ENCODE measurements at places on chromosomes 12 and 14.

- no peaks in the 10 kb centered on the region for H3K27me3 ChIP-seq
- no peaks in the 10 kb centered on the region for H3K4me1 ChIP-seq
- H3K4me3 ChIP-seq, result no peak overlapping the region
These were observed 16.0 kb downstream of the EIF2B2 start for GRCh38 chr14:75018694-75019093.

DNA sequence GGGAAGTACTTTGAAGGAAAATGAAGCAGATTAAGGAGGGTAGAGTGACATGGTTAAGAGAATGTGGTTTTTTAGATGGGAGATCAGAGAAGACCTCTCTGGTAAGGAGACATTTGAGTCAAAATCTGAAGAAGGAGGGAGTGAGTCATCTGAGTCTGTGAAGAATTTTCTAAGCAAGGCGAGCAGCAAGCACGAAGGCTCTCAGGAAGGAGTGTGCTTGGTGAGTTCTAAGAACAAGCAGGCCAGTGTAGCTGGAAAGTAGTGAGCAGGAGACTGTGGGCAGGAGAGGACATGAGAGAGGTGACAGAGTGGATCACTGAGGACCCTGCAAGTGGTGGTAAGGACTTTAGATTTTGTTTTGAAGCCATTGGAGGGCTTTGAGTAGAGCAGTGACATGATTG lies 76.3 kb upstream of the FUT8 start:
- H3K27ac ChIP-seq, result peak overlapping the region; percentile 98
- peak; percentile 88 for DNase-seq
- H3K4me1 ChIP-seq, result peaks cover 55% of the 10 kb centered on the region
- no peaks in the 10 kb centered on the region for H3K27me3 ChIP-seq
- H3K4me3 ChIP-seq, result peak overlapping the region; percentile 90

DNA sequence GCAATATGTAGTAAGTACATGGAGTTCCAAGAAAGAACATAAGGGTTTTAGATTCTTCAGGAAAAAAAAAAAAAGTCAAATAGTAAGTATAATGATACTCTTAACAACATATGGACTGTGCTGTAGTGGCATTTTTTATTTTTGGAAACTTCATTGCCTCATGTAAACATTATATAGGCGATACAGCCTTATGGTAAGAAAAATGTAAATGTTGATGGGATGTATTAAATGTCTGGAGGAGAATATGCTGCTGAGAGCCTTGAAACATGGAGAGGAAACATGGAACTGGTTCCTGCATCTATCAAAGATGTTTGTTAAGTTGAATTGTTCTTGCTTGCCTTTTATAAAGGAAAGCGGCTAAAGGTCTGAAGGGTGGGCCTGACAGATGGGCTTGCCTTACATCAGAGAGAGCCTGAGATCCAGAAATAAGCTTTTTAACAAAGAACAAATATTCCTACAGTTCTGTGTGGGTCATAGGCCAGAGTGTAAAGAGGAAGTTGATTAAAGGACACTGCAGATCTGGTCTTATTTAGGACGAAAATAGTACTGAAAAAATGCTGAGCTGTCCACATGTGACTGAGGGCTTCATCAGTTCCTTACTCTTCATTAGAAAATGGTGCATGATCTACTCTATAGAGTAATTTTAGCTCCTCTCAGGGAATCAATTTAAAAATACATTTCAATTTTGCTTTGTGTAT lies 448.1 kb upstream of the DCN start:
- no peak overlapping the region for H3K27ac ChIP-seq
- H3K36me3 ChIP-seq, result no peaks in the 10 kb centered on the region
- no peaks in the 10 kb centered on the region for H3K4me1 ChIP-seq
- H3K27me3 ChIP-seq, result no peaks in the 10 kb centered on the region

- no peak overlapping the region for H3K4me3 ChIP-seq
- peaks cover 4% of the 10 kb centered on the region for H3K36me3 ChIP-seq
- H3K27ac ChIP-seq, result no peak overlapping the region
- no peak for DNase-seq
- H3K27me3 ChIP-seq, result no peaks in the 10 kb centered on the region
These were observed 18.4 kb downstream of the COA8 start for GRCh38 chr14:103581206-103581605.

GRCh38 chr12:22787557-22787956 lies 162.6 kb downstream of the ETNK1 start:
- H3K36me3 ChIP-seq, result no peaks in the 10 kb centered on the region
- no peaks in the 10 kb centered on the region for H3K4me1 ChIP-seq
- H3K27me3 ChIP-seq, result peaks cover 1% of the 10 kb centered on the region

DNA sequence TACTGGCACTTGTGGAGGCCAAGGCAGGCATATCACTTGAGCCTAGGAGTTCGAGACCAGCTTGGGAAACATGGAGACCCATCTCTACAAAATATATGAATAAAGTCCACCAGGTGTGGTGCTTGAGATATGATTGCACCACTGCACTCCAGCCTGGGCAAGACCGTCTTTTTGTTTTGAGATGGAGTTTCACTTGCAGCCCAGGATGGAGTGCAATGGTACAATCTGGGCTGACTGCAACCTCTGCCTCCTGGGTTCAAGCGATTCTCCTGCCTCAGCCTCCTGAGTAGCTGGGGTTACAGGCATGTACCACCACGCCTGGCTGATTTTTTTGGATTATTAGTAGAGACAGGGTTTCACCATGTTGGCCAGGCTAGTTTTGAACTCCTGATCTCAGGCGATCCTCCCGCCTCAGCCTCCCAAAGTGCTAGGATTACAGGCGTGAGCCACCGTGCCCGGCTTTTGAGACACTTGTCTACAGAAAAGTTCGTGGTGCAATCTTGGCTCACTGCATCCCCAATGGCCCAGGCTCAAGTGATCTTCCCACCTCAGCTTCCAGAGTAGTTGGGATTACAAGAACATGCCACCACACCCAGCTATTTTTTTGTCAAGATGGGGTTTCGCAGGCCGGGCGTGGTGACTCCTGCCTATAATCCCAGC lies 16.3 kb upstream of the ATP5F1B start:
- peaks cover 8% of the 10 kb centered on the region for H3K4me1 ChIP-seq
- DNase-seq, result no peak
- H3K4me3 ChIP-seq, result no peak overlapping the region
- H3K27me3 ChIP-seq, result no peaks in the 10 kb centered on the region
- peaks cover 34% of the 10 kb centered on the region for H3K36me3 ChIP-seq

DNA sequence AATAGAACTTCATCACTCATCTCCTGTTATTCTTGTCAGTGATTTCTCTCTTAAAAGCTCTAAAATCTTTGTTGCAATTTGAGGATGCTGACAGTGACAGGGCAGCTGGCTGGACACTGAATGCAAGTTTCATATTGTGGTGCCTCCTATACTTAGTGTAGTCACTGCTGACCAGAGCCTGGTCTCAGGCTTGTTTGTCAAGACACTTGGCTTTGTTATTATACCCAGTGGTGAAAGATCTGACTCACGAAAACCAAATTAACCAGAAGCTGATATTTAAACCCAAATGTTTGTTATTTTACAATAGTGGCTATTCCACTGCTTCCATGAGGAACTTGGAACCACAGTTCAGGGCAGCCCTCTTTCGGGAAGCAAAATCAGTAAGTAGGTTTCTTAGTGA lies 42.8 kb downstream of the RPGRIP1 start:
- DNase-seq, result no peak
- peaks cover 5% of the 10 kb centered on the region for H3K4me1 ChIP-seq
- H3K4me3 ChIP-seq, result no peak overlapping the region
- H3K27me3 ChIP-seq, result peaks cover 18% of the 10 kb centered on the region
- H3K36me3 ChIP-seq, result no peaks in the 10 kb centered on the region

- no peaks in the 10 kb centered on the region for H3K36me3 ChIP-seq
- no peak for DNase-seq
- no peak overlapping the region for H3K4me3 ChIP-seq
- H3K27ac ChIP-seq, result no peak overlapping the region
- H3K4me1 ChIP-seq, result no peaks in the 10 kb centered on the region
These were observed 89.9 kb upstream of the HSPB8 start for GRCh38 chr12:119088685-119089379.

DNA sequence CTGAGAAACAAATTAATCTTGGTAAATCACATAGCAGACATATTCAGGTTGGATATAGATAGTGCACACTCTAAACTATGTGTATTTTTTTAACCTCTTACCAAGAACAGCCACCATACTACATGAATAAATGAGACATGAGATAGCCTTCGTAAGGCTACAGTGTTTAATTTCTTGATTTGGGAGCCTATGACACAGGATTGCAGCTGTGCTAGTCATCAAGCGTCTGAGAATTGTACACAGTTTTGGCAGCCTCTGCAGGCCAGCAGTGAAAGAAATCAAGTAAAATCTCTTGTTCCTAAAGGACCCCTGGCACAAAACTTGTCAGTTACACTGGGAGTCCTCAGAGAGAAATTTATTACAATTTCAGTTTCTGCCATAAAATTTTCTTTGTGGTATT lies 236.1 kb downstream of the C12orf50 start:
- no peaks in the 10 kb centered on the region for H3K27me3 ChIP-seq
- H3K4me1 ChIP-seq, result no peaks in the 10 kb centered on the region
- H3K36me3 ChIP-seq, result no peaks in the 10 kb centered on the region
- no peak for DNase-seq
- no peak overlapping the region for H3K4me3 ChIP-seq

DNA sequence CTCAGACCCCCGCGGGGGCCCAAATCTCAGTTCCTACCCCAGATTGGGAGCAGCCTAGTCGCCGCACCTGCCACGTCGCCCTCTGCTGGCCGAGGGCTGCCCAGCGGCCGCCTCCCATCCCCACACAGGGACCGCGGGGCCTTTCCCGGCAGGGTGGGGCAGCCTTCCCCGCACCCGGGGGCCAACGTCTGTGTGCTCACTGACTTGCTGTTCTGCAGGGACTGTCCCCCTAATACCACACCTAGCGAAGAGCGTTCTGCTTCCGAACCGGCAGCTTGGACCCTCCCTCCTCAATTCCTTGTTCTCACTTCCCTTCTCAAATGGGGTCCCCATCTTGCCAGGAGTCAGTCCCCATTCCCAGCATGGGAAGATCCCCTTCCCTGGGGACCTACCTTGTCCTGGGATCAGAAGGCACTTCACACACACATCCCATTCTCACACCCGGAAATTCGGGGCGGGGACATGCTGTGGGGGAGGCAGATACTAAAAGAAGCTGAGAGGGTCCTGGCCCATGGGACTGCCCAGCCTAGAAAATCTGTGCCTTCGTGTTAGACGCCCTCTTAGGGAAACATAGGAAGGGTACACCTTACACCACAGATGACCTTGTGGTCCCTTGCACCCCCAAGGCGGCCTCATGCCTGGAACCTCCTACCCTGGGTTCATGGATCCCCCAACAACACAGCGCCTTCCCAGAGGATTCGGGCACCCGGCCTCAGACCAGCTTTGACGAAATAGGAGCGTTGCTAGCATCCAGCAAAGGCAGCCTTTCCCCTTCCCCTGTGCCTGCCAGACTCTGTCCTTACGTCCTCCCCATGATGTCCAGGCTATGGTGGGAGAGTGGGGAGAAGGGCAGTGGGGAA lies 16.4 kb downstream of the ACVRL1 start:
- no peaks in the 10 kb centered on the region for H3K27me3 ChIP-seq
- DNase-seq, result peak; percentile 87
- H3K4me1 ChIP-seq, result peaks cover 8% of the 10 kb centered on the region

DNA sequence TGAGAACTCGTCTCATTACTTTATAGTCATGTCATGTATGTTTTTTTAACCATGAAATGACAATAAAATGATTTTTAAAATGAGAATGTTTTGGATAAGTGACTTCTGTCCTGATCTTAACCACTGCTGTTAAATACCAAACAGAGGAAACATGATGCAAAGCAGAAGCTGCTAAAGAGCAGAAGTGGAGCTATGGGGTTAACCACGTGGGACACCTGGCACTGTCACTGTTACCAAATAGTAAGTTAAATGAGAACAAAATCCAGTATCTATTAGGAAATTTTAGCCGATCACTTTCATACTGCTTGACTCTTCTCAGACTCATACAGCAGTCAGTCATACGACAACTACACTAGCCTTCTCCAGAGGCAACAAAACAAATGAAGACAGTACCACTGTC lies 82.4 kb downstream of the SCAF11 start:
- no peak overlapping the region for H3K4me3 ChIP-seq
- H3K36me3 ChIP-seq, result peaks cover 15% of the 10 kb centered on the region
- no peaks in the 10 kb centered on the region for H3K27me3 ChIP-seq
- H3K27ac ChIP-seq, result no peak overlapping the region

DNA sequence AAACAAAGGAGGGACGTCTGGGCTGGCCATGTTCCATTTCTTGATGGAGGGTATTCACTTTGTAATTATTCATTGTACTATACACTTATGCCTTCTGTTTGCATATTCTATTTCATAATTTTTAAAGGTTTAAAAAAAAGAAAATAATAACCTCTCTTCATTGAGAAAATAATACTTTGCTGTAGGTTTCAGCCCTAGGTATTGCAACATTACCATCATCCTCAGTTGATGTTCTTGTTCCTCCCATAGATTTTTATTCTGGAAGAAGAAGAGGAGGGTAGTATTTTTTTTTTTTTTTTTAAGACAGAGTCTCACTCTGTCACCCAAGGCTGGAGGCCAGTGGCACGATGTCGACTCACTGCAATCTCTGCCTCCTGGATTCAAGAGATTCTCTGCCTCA lies 54.7 kb downstream of the PHLDA1 start:
- H3K27me3 ChIP-seq, result no peaks in the 10 kb centered on the region
- no peak for DNase-seq
- H3K36me3 ChIP-seq, result no peaks in the 10 kb centered on the region
- H3K4me1 ChIP-seq, result peaks cover 48% of the 10 kb centered on the region
- H3K4me3 ChIP-seq, result peak overlapping the region; percentile 69

DNA sequence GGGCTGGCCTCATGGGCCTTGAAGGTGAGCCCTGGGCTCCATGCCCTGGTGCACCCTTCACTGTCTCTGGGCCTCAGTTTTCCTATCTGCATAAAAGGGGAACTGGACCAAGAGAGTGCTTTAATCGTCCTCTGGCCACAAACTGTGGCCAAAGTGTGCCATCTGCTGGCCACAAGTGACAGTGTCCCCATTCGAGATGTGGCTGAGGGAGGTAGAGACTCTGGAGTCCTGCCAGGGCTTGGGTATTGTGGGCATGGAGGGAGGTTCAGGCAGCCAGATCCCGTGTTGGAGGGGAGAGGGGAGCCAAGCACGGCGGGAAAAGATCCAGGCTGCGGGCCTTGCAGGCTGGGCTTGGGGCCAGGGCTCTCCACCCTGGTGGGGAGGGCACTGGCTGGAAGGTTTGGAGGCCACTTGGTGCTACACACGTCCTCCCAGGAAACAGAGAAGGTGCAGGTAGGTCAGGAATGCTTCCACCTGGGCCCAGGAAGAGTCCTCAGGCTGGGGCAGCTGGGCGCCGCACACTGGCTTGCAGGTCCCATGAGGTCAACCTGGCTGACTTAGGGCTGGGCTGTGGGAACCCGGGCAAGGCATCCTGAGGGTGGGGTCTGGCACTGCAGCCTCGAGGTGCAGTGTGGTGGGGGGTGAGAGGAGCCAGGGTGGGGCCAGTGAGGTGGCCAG lies 7.3 kb upstream of the KIF26A start:
- H3K27ac ChIP-seq, result no peak overlapping the region
- no peaks in the 10 kb centered on the region for H3K4me1 ChIP-seq
- H3K4me3 ChIP-seq, result no peak overlapping the region
- H3K36me3 ChIP-seq, result no peaks in the 10 kb centered on the region
- H3K27me3 ChIP-seq, result peaks cover 18% of the 10 kb centered on the region

DNA sequence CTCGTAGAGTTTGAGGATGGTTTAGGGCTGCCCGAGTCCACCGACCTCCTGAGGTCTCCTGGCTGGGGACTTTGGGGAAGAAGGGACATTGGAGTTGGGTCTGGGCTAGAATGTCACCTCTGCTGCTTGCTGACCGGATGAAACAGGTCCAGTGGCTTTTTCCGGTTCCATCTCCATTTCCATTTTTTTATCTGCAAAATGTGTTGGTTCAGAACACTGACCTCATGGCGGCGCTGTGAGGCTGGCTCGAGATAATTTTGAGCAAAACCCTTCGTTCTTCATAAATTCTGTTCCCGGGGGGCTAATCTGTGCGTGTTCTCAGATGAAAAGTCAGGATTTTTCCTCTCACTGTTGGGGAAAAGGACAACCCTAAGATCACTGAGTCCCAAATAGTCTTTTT lies 11.7 kb upstream of the MYL2 start:
- H3K36me3 ChIP-seq, result no peaks in the 10 kb centered on the region
- H3K27me3 ChIP-seq, result peaks cover 3% of the 10 kb centered on the region
- H3K27ac ChIP-seq, result no peak overlapping the region
- no peak overlapping the region for H3K4me3 ChIP-seq

Data from activated CD4-positive, alpha-beta T cell treated with anti-CD3 and anti-CD28 coated beads, Interleukin-2, amount 10 ng/mL, durations not matched to agents 24 days and 14 days (primary cell).